ENCODE measurements at places on chromosomes 6 and 20.

GRCh38 chr6:39243809-39244208, 14.5 kb upstream of the KCNK5 start:
- DNase-seq, result no peak

DNA sequence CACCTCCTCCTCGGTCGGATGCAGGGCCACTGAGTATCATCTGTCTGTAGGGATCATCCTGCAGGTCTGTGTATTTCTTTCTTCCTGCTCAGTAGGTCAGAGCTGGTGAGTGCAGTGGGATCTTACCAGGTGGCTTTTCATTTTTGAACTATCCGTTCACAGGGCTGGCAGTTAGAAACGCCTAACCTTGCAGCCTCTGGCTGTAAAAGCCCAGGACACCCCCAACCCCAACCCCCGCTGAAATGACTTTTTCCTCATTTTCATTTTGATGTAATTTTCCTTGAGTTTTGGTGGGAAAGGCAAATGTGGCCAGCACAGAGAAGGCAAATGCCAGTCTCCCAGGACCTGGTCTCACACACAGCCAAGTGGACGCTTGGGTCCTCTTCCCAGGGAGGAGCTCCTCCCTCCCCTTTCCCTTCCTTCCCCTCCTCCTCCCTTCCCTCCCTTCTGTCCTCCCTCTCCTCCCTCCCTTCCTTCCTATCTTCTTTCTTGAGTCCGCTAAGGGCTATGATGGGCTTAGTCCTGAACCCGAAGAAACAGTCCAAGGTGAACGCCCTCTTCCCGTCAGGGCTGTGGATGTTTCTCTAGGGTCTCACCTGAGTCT, 36.0 kb downstream of the TMEM242 start:
- no peak for DNase-seq

GRCh38 chr20:45948742-45949541, 14.5 kb downstream of the PCIF1 start:
- no peak for DNase-seq

DNA sequence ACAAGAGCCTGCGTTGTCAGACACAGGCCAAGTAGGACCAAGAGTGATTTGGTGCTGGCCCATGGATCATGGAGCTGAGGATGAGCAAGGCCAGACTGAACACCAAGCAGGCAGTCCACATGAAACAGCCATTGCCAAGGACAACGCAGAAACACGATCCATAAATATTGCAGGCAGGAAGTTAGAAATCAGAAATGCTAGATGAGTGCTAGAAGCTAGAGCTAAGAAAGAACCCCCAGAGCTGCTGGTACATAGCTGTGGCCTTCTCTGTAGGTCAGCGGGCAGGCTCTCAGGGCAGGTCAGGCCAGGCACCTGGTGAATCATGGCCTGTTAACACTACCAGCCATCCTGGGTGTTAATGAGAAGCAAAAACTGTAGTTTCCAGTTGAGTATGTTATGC, 119.7 kb downstream of the ALDH8A1 start:
- DNase-seq, result no peak

DNA sequence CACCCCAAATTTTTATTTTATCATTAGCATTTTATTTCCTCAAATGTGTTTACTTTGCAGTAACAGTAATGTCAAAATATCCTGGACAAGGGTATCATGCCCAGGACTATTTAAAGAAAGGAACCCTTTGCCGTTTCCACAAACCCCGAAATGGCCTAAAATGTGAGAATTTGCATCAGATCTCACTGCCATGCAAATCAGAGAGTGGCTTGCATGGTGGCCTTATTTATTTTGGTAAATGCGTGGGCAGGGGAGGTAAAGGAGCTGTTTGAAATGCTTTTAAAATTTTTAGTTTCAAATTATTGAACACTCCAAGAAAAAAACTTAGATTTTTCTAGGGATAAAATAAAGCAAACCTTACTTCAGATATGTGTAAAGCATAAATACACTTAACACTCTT, 43.8 kb downstream of the ADAT2 start:
- no peak for DNase-seq

- DNase-seq, result no peak
Observed at GRCh38 chr20:2230726-2231488, 64.9 kb upstream of the TGM3 start.

GRCh38 chr20:20412750-20413149, 44.8 kb downstream of the INSM1 start:
- no peak for DNase-seq

- no peak for DNase-seq
Observed at GRCh38 chr6:12208190-12208589, 82.0 kb upstream of the EDN1 start.

DNA sequence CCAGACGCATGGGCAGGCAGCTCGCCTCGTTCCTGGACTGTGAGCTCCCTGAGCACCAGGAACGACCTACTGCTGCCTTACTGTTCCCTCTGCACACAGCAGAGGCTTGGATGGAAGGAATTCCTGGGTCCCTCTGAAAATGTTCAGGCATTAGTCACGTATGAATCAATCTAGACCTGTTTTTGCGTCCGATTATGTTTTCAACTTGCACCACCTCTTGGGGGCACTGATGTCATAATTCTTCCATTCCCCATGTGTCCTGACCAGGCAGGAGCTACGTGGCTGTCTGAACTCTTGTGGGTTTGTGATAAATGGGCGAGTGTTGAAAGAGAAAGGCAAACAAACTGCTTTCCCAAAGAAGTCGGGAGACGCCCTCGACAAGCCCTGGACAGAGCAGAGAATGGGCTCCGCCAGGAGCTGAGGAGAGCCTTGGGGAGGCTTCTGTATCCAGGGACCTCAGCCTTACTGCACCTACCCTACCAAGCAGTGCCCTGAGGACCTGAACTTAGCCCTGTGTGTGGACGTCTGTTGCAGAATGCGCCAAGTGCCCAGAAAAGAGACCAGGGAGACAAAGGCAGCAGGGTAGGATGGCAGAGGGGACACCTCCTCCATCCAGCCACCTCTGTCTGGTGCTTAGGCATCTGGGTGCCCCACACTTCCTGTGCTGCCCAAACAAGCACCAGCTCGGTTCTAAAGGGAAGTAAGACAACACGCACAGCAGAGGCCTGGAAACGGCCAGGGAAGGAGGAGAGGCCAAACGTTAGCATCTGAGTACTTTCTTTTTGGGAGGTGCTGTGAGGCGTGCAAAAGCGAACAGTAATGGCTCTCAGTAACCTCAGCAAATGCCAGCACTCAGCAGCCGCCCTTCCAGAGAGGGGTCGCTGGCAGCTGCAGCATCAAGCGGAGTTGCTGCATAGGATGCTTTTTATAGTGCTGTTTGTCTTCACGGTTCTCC, 124.2 kb downstream of the LY86 start:
- no peak for DNase-seq

DNA sequence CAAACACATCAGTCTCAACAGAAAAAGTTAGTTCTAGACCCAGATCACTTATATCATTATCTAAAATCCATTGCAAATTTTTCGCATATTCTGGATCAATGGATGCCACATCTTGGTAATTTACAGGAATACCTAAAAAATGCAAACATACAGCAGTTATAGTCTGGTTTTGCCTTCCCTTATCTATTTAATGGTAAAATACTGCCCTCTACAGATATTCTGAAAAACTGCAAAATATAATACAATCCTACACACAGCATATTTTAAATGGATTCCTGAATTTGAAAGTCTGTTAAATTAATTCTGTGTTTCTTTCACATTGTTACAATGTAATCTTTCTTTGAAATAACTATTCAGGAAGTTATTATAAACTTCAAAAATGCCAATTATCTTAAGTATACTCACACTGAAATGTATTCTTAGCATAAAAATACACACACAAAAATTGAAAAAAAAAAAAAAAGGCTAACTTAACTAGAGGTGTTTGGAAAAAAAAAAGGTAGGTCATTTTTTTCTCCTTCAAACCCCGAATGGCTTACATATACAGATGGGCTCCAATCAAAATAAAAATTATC, 88.4 kb downstream of the HACE1 start:
- no peak for DNase-seq

DNA sequence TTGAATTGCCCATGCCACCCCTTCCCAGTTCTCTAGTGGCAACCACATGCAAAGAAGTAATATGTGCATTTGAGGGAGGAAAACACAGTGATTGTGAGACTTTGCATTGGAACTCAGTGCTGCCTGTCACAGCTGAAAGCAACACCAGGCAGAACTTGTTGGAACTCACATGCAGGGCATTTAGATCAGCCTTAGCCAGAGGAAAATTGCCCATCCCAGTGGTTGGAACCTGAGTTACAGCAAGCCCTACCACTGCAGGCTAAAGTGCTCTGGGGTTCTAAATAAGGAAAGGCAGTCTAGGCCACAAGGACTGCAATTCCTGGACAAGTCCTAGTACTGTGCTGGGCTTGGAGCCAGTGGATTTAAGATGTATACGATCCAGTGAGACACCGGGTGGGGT, 245.3 kb upstream of the UFL1 start:
- DNase-seq, result no peak

- DNase-seq, result peak; percentile 12
Observed at GRCh38 chr6:32700391-32701040, 34.1 kb upstream of the HLA-DQB1 start.

GRCh38 chr6:79699606-79700005, 68.5 kb downstream of the SH3BGRL2 start:
- DNase-seq, result no peak

- DNase-seq, result no peak
Observed at GRCh38 chr20:7571521-7572055, 368.7 kb downstream of the HAO1 start.

- no peak for DNase-seq
Observed at GRCh38 chr6:103236923-103237322, 1622.8 kb downstream of the HACE1 start.

DNA sequence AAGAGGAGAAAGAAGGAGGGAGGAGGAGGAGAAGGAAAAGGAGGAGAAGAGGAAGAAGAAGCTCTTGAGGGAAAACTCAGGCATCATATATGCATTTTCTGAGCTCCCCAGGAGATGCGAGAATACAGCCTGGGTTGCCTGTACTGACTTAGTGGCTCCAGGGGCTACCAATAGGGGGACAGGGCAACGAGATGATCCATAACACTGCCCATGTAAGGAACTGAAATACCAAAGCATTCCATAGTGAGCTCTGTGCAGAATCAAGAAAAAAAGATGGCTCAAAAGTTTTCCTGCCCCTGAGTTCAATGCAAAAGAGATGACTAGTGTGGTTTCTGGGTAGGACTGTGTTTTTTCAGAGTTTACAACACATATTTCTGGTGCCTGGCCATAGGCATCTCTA, 258.7 kb downstream of the ALDH8A1 start:
- no peak for DNase-seq

- no peak for DNase-seq
Observed at GRCh38 chr20:25623225-25623735, 534 bp downstream of the NANP start.

DNA sequence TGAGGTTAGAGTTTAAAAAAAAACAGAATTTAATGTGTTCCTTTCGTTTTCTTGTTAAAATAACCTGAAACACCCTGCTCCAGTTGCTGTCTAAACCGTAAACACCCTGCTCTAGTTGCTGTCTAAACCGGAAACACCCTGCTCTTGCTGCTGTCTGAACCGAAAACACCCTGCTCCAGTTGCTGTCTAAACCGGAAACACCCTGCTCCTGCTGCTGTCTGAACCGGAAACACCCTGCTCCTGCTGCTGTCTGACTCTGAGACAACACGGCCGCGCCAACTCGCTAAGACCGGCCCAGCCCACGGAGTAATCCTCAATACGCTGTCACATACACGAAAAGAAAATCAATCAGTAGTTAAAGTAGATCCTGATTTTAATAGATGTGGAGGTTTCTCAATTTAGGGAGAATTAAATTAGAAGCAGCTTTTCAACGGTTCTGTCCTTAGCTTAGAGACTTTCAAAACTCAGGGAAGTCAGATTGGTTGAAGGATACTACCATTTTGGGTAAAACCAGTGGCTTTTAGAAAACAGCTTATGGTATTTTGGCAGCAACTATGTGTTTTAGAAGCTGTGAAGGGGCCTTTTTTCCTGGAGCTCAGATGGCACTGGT, 98.3 kb downstream of the RAMACL start:
- DNase-seq, result no peak

- DNase-seq, result no peak
Observed at GRCh38 chr6:14252271-14252850, 134.8 kb downstream of the CD83 start.

DNA sequence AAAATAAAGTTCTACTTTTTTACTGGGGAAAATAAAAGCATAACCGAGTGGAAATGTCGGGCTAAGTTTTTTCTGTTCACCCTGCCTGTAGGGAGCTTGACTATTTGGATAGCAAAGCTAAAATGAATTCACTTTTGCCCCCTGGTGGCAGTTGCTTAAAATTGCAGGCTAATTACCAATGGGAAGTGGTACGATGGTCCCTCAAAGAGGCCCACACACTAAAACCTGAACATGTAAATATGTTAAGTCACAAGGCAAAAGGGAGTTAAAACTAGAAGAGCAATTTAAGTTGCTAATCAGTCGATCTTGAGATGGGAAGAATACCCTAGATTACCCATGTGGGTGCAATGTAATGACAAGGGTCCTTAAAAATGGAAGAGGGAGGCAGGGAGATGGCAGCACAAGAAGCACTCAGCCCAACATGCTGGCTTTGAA, 916 bp upstream of the SUN5 start:
- no peak for DNase-seq

GRCh38 chr6:88920088-88920487, 43.3 kb downstream of the RNGTT start:
- no peak for DNase-seq

DNA sequence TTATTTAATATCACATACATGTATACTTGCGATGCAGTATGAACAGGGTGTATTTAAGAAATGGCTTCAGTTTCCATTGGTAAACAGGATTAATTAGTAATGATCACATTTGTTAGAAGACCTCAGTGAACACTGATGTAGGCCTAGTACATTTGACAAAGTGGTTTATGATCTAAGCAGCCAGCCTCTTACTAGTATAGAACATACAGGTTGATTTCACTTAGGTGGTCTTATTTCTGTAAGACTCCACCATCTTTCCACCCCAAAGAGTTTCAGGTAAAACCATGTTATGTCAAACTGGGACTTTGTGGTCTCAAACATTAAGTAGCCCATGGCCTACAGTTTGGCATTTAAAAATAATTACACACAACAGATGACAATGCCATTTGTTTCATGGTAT, 20.2 kb upstream of the MRPS10 start:
- DNase-seq, result no peak

GRCh38 chr20:4585104-4585753, 136.5 kb upstream of the PRND start:
- DNase-seq, result no peak

DNA sequence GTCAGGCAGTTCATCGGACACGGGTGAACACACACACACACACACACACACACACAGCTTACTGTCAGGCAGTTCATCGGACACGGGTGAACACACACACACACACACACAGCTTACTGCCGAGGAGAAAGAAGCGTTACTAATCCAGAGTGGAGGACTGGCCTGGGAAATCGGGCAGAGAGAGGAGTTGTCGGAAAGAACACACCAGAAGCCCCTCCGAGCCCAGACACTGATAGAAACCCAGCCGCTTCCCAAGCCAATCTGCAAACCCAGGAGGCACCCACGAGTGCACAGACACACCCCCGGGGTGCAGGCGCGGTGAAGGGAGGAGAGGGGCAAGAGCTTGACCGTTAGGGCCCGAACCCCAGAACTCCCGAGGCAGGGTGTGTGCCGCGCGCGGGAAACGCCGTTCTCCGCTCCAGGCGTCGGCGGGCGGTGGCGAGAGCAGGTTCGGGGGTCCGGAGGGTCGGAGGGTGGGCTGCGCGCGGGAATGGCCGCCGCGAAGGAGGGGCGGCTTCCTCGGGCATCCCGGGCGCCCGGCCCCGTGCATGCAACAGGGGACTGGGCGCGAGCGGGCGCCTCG, 636 bp downstream of the ELOVL2 start:
- DNase-seq, result no peak

- DNase-seq, result no peak
Observed at GRCh38 chr6:148912252-148912651, 165.4 kb downstream of the UST start.

All from NCI-H2171 (cell line).